Midbrain (tissue), 1 donor: ENCODE measurements at places on chromosomes 3 and 15.

DNA sequence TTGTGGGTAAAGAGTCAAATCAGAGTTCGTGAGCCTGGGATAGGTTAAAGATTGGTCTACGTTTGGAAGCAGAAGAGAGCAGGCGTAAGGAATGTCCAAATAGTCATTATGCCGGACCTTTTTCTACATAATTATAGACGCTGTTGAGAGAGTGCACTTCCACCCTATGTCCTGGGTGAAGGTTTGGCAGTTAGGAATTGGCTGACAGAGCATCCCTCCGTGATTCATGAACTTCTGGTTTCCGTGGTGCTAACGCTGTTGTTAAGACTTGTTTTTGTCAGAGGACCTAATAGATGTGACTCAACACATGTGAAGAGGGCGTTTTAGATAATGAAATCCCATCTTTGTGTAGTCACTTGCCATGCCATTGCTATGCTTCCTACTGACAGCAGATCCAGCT lies 1.1 kb downstream of the EAF1 start:
- no peak for DNase-seq

GRCh38 chr15:63211549-63211948 lies 22.1 kb downstream of the RAB8B start:
- DNase-seq, result no peak

DNA sequence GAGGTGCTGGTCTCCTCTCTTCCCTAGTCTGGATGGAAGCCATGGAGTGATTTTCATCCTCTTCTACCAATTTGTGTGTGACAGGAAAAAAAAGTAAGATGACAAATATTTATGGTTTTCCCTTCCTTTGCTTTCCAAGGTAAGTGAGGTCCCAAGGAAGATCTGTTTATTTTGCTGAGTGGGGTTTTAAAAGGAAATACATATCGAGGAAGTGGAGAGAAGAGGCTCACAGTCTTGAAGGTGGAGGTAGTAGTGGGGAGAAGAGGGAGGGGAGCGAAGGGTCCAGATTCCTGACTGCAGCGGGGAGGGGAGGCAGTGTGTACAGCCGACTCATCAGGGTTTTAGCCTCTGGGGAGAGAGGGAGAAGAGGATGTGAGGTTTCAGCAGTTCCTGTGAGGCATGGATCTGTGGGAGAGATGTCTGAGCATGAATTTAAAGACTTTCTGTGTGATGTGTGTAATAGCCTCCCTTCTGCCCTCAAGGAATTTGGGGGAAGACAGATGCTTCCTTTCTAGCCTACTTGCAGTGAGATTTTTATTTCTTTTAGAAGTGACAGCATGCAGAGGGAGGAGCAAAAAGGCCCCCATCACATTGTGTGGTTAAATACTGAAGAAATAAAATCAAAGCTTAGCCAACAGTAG lies 272.4 kb downstream of the THRB start:
- DNase-seq, result no peak

GRCh38 chr3:183298701-183299153 lies 45.7 kb downstream of the B3GNT5 start:
- DNase-seq, result peak; percentile 41

DNA sequence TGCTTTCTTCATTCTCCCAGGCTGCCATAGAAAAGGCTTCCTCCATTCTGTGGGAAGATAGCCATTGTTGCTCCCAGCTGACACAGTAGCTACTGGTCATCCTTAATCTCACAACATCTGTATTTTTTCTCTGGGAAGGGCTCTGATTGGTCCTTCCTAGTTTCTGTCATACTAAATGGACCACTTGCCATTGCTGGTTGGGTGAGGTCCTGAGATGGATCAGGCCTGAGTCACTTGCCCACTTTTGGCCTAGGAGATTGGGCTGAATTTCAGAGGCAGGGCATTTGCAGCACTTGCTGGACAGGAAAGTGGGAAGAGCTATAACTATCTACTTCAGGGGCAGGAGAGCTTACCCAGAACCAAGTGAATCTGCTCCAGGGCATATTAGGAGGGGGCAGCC lies 106.5 kb upstream of the PROK2 start:
- DNase-seq, result no peak
